ENCODE measurements at places on chromosomes 12 and 14.

- DNase-seq: no peak
Observed at GRCh38 chr12:6347367-6348338, 5.8 kb upstream of the TNFRSF1A start.

GRCh38 chr12:55703901-55704761 lies 3.6 kb downstream of the ITGA7 start:
- DNase-seq: peak; percentile 18

GRCh38 chr12:93468008-93468371 lies 676 bp downstream of the MRPL42 start:
- no peak for DNase-seq

- DNase-seq: no peak
Observed at GRCh38 chr12:52181746-52182145, 10.1 kb downstream of the KRT80 start.

DNA sequence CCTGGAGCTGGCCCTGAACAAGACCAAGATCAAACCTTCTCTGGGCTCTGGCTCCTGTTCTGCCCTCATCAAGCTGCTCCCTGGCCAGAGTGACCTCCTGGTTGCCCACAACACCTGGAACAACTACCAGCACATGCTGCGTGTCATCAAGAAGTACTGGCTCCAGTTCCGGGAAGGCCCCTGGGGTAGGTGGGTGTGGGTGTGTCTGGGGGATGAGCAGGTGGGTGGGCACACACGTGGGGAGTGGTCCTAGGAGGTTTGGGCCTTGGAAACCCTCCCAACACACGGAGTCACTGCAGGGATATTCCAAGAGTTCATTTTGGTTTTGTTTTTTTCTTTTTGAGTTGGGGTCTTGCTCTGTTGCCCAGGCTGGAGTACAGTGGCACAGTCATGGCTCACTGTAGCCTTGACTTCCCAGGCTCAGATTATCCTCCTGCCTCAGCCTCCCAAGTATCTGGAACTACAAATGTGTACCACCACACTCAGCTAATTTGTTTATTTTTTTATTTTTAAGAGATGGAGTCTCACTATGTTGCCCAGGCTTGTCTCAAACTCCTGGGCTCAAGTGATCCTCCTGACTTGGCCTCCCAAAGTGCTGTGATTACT lies 16.5 kb downstream of the PLBD2 start:
- no peak for DNase-seq

DNA sequence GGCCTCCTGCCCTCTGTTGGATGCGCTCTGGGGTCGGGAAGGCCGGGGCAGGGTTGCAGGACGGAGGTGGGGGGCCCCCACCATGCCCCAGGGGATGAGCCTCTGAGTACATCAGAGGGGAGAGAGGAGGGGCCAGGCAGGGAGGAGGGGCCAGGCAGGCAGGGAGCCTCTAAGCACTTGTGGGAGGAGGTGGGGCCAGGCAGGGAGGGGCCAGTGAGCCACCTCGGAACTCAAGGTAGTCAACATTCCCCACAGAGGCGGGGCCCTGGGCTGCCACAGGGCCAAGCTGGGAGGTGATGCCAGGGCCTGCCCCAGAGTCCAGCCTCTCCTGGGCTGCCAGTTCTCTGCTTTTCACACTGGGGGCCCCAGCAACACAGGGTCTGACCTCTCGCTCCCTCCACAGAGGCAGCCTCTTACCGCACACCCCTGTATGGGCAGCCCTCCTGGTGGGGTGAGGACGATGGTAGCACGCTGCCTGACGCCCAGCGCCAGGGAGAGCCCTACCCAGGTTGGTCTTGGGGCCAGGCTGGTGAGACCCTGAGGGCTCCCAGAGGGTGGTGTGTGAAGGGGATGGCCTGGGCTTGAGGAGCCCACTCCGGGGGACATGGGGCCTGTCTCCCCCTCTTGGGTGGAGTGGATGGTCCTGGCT lies 17.4 kb downstream of the CEP170B start:
- DNase-seq: peak; percentile 79

Data from NCI-H226 (cell line).